ENCODE measurements at places on chromosomes 4 and X.

DNA sequence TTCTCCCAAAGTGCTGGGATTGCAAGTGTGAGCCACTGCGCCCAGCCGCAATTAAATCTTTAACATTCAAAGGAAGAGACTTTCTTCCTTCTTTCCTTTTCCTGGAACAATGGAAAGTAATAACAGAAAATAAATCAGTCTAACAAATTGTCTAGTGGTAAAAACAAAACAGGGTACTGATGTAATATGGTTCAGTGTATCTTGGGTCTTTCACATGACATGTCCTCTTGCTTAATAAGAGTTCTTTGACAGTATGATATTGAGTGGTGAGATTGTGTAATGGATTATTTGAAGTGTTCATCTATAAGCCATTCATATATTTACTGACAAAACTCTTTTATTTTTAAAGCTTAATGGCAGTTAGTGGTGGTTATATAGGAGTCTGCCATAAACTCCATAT, 256.6 kb downstream of the SPRY1 start:
- no peak for DNase-seq

GRCh38 chr4:68569466-68570121, 6.5 kb downstream of the UGT2B17 start:
- no peak for DNase-seq

GRCh38 chr4:2570551-2571222, 34.2 kb downstream of the FAM193A start:
- DNase-seq: no peak

DNA sequence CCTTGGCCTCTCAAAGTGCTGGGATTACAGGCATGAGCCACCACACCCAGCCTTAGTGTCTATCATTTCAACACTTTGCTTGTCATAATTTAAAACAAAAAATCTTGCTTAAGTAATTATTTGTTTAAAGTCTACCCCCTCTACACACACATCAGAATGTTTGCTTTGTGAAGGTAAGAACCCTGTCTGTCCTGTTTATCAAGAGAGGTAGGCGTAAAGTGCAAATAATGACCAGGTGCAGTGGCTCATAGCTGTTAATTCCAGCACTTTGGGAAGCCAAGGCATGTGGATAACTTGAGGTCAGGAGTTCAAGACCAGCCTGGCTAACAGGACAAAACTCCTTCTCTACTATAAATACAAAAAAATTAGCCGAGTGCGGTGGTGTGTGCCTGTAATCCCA, 326.7 kb upstream of the CLNK start:
- DNase-seq: no peak

- DNase-seq: no peak
Observed at GRCh38 chrX:81261576-81261975, 59.7 kb downstream of the SH3BGRL start.

GRCh38 chr4:182604161-182604622, 313.0 kb downstream of the DCTD start:
- DNase-seq: no peak

DNA sequence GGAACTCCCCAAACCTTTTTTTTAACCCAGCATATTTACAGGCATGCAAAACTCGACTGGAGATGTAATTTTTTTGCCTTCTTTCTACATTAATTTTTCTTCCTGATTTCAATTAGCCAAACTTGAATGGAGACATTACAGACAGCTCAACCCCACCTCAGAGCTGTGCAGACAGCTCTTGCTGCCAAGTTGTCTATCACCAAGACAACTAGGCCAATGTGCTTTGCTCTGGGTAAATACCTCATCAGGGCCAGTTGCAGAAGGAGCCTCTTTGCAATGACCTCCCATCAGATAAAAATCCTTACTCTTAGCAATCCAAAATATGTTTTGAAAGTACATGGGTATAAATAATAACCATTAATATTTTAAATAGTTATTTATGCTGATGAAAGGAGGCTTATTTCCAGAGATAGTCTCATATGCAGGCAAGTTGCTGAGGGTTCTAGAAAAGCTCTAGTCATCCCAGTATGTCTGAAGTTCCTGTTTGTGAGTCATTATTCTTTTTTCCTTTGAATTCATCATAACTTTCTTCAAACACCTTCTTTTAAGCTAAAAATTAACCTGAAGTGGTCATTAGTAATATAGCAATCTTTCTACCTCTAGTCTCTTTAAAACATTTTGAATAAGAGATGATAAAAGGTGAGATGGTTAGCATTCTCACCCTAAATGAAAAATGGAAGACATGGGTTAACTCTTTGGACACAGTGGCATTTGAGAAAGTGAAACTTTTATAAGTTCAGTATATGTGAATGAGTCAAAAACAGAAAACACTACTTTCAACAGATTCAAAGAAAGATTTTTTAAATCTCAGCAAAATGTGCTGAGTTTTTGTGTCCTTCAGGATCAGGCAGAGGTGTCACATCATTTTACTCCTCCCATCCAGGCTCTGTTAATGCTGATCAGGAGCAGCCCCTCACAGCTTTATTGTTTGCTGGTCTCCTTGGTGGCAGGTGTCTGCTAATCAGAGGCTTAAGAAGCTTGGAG, 475.5 kb upstream of the FGF16 start:
- no peak for DNase-seq

DNA sequence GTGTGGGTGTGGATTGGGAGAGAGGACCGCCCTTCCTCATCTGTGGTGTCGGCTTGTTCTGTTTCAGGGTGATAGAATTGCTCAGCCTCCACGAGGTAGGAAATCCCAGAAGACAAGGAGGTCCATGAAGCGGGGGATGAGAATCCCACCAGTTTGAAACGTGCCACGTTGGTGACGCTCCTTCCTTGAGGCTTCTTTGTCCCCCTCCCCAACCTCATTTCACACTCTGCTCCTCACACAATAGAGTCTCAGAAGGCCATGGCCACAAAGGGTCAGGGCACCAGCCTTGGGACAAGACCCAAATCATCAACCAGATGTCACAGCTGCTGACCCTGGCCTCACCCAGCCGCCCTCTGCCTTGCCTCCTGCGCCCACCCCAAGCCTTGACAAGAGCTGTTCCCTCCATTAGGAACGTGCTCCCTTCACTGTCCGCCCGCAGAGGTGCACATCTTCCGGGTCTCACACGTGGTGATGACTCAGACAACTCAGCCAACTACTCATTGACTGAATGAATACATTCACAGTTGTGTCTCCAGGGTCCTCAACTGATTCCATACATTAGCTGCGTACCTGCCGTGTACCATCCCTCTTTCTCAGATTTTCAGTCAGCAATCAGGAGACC, 18.3 kb downstream of the BLOC1S4 start:
- DNase-seq: no peak

DNA sequence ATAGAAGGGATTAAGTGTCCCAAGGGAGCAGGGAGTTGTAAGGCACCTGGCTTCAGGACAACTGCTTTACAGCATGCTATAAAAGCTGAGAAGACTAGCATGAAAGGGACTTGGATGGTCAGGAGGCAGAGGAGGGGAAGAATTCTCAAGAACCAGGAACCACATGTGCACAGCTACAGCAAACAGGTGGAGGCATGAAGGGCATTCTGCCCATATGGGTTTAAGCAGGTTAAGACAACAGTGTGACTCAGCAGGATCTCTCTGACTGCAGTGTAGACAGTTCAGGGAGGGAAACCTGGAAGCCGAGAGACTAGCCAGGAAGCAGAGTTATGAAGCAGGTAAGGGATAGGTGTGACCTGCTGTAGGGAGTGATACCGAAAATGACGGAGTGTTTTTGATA, 117.0 kb downstream of the DHRSX start:
- no peak for DNase-seq
